Stimulated activated CD4-positive, alpha-beta T cell treated with anti-CD3 and anti-CD28 coated beads, Interleukin-1b, Interleukin-23, amount 100 ng/mL, for 1 hour (primary cell): ENCODE measurements at places on chromosomes 7 and 10.

DNA sequence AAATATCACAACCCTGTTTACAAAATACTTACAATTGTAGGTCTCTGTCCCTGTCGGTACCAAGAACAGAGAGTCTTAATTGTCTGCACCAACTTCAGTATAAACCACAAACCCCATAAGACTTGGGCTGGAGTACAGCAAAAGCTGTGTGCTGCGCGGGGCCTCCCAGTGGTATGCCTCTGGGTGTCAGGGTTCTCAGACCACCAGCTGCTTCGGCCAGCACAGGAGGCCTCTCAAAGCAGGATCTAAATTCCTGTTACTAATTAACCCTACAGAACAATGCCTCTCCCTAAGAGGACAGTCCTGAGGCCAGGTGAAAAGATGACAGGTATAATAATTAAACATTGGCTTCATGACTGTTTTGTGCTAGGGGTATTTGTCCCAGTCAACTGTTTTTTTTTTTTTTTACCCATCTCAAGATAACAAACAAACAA is 957 bp upstream of the SVIL start:
- DNase-seq: no peak

DNA sequence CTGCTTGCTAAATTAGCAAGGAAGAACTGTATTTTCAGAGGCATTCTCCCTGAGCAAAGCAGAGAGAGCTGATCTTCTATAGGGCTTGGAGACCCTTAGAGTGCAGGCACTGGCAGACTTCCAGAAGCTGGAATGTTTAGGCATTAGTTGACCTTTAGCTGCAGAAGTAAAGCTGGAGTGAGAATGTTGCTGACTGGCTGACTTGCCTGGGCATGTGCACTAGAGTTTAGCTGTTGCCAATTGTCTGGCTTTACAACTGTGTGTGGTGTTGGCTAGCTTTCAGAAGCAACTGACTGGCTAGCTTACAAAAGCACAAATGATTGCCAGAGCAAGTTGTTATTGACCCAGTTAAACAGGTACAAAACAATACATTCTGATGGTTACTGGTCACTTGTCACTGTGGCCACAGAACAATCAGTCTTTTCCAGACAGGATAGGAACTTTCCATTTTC is 25.1 kb downstream of the FAM13C start:
- no peak for DNase-seq

- no peak for DNase-seq
These were observed 117.7 kb downstream of the ARID5B start for GRCh38 chr10:62019013-62019684.

DNA sequence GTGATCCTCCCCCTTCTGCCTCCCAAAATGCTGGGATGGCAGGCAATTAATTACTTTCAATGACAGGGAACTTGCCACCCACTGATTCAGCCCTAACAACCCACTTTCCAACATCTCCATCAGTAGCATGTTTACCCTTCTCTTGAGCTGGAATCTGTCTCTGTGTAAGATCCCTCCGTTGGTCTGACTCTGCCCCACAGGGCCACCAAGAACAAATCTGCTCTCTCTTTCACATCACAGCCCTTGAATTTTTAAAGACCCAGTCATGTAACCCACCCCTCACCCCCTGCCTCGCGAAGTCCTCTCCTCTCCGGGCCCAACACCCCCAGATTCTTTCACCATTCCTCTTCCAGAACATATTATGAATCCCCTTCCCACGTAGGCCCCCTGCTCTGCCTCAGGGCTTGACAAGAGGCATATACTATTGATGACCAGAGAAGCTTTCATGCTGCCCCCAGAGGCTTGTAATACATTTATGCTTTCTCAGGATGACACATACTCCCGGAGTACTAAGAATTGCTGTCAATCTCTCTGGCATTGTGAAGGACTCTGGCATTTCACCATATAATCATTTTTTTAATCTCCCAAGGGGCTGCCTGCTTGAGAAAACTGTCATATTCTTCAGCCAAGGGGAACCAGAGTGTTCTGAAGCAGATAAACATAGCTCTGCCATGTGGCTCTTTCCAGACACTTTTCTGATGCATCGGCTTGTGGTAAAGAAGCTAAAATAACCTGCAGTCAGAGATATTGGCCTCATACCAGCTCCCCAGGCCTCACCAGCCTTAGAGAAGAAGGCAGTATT is 179.2 kb upstream of the AUTS2 start:
- no peak for DNase-seq

GRCh38 chr10:9824631-9825071 is 1193.0 kb upstream of the CELF2 start:
- DNase-seq: no peak

GRCh38 chr10:3446221-3446620 is 273.6 kb upstream of the PITRM1 start:
- no peak for DNase-seq

DNA sequence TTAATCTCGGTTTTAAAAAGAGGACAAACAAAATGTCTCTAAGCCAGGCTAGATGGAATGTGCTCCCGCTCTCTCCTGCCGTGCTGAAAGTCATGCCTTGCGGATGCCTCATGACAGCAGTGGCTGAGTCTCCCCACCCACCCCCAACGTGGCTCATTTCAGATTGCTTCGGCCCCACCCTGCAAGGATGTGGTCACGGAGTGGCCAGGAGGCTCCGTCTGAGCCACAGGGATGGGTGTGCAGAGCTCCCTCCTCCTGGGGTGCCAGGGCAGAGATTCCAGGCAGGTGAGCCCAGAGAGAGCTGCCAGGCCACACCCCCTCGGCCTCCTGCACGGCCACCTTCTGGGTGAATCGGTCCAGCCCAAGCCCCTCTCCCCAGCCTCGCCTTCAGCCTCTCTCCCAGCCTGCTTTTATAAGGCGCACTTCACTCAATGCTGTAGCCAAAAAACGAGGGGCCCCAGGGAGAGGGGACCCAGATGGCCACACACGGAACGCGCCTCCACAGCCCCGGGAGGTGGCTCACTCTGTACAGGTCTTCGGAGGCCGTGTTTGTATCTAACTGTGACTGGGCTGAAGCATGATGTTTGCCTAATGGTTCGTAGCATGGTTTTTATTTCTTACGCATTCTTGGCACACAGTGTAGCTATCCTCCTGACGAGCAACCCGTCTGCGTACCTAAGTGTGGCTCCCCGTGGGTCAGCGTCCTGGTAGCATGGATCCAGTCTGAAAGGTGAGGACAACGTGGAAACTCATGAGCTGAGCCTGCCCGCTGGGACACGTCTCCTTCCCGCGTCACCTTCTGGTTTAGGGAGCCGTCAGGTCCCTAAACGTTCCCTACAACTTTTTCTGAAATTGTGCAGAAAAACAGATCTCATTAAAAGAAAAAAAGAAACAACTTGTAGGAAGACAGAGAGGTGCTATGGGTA is 413.8 kb upstream of the FOXK1 start:
- no peak for DNase-seq

- no peak for DNase-seq
These were observed 72.0 kb downstream of the KMT2C start for GRCh38 chr7:152363798-152364197.

- DNase-seq: no peak
These were observed 35.1 kb upstream of the AKR1C2 start for GRCh38 chr10:5038733-5039132.

GRCh38 chr7:42264702-42265101 is 27.7 kb upstream of the GLI3 start:
- DNase-seq: no peak

DNA sequence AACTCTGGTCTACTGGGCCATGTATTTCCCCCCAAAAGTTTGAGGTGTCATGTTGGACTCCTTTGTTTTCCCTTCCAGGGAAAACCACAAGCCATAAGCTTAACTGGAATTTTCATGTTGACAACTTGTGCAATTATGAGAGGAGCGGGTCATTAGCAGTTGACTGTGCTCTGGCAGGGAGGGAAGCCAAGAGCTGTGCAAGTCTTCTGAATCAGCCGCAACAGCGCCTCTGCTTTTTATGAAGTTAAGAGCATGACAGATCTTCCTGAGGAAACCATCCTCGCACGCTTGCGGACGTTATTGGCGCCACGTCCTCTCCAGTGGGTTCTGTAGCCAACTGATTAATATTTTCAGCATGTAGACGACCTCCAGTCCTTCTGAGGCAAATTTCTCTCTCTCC is 148.7 kb upstream of the MKI67 start:
- no peak for DNase-seq

DNA sequence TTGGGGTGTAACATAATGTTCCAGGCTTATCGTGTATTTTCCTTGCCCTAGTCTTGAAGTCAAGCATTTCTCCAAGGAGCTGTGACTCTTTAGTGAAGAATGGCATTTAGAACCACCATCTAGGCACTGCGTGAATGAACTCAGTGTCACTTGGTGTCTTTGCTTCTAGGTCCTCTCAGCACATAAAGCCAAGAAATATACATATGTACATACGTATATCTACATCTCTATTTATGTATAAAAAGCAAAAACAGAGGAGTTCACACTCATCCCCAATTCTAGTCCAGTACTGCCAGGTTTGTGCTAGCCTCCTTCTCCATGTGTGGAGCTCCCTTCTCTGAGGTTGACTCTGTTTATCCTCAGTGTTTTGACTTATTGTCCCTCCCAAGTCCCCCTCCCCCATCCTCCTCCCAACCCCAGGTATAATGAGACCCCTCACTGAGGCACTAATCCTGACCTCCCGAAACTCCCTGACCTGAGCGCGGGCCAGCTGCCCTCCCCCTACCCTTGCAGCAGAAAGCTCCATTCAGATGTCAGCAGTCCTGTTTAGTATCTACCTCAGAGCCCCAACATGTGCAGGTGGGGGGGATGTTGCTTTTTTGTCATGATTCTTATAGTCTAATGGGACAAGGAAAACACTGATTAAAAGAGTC is 61.5 kb downstream of the GDI2 start:
- DNase-seq: no peak

- DNase-seq: no peak
These were observed 48.4 kb downstream of the ASB13 start for GRCh38 chr10:5618042-5618441.

DNA sequence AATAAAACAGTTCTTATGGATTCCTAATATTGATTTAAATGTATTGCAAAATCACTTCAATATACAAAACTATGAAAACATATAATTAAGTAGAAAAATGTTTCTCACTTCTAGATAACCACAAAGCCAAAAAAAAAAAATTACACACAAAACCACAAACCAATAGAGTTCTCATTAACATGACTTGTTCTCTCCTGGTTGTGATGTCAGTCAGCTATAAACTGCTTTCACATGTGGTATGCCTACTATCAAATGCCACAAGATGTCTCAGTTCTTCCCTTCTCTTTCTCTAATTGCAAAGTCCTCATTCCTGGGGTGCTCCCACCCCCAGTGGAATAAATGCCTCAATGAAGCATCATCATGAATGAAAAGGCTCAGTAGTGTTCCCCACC is 16.6 kb downstream of the GNAI1 start:
- DNase-seq: no peak

- DNase-seq: no peak
These were observed 375.5 kb upstream of the LRRTM3 start for GRCh38 chr10:66550351-66550750.
